Effector memory CD8-positive, alpha-beta T cell (primary cell): ENCODE measurements at places on chromosomes 16 and 17.

GRCh38 chr16:89710709-89711564, 9.4 kb upstream of the SPATA2L start:
- DNase-seq = no peak

- no peak for DNase-seq
Observed at GRCh38 chr16:27369806-27370205, 32.2 kb upstream of the IL21R start.

- no peak for DNase-seq
Observed at GRCh38 chr16:1502092-1503004, 9.2 kb downstream of the TELO2 start.

DNA sequence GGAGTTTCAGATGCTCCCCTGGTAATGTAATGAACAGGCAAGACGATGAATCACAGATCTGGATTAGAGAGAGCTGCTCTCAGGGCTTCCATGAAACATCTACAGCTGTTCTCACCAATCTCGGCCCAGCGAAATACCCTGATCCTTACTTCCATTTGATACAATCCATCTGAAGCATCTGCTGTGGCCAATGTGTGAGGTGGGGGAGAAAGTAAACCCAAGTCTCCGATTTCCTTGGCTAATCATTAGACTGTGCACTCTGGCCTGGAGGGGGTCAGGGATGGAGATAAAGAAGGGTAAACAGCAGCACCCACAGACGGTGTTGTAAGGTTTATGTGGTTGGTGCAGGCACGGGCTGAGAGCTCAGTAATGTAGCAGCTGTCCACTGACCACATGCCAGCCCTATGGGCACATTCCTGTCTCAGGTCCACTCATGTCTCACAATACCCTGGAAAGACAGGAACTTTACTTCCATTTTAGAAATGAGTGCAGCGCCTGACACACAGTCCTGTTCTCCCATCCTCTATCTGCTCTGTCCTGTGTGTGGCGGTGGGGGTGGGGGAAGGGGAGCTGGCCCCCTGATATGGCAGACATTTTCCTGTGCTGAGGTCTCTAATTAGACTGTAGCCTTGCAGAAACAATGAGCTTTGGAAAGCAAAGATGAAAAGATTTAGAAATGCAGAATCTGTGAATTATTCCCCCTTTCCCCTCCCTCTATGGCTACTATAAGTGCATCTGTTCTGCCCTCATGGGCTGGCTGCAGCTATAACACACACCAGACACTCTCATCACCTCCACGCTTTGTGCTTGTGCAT, 48.3 kb upstream of the ERN1 start:
- DNase-seq = no peak

GRCh38 chr16:76490036-76490639, 212.9 kb downstream of the CNTNAP4 start:
- no peak for DNase-seq

- no peak for DNase-seq
Observed at GRCh38 chr17:81328978-81329926, 34.1 kb upstream of the SLC38A10 start.

- DNase-seq = no peak
Observed at GRCh38 chr17:71111460-71111859, 942.1 kb downstream of the KCNJ2 start.

DNA sequence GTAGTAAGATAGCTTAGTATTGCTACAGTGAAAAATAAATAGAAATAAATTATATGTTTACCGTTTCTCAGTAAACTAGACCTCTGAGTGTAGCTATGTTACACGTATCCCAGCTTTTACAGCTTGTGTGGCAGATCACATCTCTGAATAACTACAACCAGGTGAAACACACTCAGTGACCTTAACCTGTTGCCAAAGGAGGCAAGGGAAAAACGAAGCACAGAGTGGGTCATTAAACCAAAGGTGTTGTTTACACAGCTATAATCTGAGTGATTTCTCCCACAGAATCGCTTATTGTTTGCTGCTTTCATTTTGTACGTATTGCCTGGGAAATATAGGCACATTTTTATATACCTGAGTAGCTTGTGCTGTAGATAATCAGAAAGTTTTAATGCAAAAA, 688.2 kb upstream of the KIF2B start:
- no peak for DNase-seq

GRCh38 chr16:60203525-60204124, 1469.5 kb upstream of the GOT2 start:
- no peak for DNase-seq

- DNase-seq = no peak
Observed at GRCh38 chr17:37608351-37609169, 658 bp downstream of the SYNRG start.

GRCh38 chr16:7449808-7450207, 117.2 kb downstream of the RBFOX1 start:
- DNase-seq = no peak

DNA sequence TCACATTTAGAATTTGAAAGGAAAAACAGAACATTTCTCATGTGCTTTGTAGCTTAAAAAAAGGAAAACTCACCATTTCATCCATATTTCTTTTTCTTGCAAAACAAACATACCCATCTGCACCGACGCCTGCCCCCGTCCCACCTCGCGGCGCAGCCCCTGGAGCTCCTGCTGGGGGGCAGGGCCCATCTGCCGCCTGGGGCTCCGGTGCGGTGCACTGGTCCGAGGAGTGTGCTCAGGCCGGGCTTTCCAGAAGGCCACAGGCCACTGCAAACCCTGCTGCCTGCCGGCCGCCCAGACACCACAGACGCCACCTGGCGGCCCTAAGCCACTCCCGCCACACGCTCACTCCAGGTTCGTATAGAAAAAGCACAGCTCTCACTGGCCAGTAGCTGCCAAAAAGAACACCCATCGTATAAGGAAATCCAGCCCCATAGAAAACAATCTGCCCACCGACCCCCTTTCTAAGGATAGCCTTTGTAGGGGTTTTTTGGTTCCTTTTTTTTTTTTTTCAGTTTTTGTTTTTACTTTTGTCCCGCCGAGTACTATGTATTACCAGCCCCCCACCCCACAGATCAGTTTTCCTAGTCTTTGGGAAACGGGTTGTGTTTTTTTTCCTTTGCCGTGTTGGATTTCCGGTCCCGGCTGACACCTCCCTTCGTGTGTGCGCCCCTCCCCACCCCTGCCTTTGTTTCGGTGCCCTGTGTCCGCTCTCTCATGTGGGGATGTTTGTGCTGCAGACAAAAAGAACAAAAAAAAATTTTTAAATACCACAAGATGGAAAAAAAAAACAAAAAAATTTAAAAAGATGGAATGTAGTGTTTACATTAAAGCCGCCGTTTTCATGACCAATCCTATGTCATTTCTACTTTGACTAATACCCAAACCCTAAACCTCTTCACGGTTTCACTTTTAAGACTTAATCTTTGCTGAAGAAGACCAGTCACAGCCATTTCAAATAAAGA, 68.8 kb downstream of the AMFR start:
- DNase-seq = peak; percentile 36

GRCh38 chr17:33442320-33442719, 149.2 kb upstream of the ASIC2 start:
- no peak for DNase-seq

GRCh38 chr16:62831235-62831850, 795.1 kb upstream of the CDH8 start:
- DNase-seq = no peak

- DNase-seq = no peak
Observed at GRCh38 chr16:86010680-86011141, 111.7 kb downstream of the IRF8 start.

GRCh38 chr16:12162151-12162985, 185.8 kb downstream of the SNX29 start:
- no peak for DNase-seq

DNA sequence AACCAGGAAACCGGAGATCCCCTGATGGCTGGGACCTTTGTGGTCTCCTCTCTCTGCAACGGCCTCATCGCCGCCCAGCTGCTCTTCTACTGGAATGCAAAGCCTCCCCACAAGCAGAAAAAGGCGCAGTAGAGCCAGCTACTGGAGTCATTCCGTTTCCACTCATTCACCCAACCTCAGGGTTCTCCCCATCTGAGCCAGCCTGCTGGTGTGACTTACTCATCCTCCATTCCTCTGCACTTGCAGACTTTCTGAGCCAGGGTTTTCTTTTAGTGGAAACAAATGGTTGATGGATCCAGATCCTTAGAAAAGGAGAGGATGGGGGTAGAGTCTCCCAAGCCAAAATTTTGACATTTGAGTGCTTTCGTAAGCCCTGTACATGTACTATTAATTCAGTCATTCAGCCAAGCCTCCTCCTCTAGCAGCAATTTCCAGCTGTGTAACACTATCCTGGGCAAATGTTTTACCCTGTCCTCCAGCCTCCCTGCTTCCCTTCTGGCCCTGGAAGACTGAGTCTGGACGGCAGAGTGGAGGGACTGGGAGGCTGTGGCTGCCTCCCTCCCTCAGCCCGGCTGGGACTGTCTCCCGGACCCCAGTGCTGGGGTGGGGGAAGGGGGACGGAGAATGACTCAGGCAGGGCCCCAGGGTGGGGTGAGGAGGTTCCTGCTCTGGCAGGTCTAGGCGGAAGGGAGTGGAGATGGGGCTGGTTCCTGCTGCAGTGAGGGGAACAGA, 2.3 kb downstream of the SOX15 start:
- no peak for DNase-seq

GRCh38 chr16:56807011-56807675, 57.9 kb upstream of the SLC12A3 start:
- DNase-seq = no peak

GRCh38 chr16:87778476-87778829, 12.7 kb upstream of the KLHDC4 start:
- DNase-seq = no peak

GRCh38 chr17:54085934-54086333, 263.2 kb downstream of the KIF2B start:
- no peak for DNase-seq

- no peak for DNase-seq
Observed at GRCh38 chr17:5011928-5012327, 14.2 kb downstream of the KIF1C start.

DNA sequence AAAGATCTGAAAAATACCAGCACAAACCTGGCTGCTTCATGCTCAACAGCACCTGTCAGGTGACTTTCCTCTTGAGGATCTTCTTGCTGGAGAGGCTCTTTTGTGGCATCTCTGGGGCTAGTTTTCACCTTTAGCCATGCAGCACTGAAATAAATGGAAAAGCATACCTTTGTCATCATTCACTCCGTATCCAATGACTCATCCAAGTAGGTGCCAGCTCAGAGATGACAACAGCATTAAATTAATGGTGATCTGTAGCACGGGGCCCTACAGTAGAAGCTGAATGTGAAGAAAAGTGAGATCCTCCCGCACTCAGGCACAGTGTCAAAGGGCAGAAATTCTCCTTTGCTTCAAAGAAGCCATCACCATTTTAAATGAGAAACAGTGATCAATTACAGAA, 32.2 kb downstream of the KIAA0753 start:
- no peak for DNase-seq
